Fibroblast of lung (primary cell): ENCODE measurements at places on chromosomes 1 and 21.
A peak's percentile ranks its signal among the peaks of the same experiment; 100 is the strongest.

DNA sequence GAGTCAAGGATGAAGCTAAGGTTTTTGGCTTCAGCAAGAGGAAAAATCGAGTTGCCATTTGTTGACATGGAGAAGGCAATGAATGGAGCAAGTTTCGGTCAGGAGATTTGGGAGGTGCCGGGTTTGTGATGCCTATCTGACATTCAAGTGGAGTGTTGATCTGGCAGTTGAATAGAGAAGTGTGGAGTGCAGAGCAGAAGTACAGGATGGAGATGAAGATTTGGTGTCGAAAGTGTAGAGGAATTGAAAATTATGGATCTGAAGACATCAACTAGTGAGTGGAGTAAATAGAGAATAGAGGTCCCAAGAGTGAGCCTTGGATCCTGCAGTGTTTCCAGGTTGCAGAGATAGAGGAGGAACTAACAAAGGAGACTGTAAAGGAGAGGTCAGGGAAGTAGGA is 25.9 kb downstream of the CITED4 start:
- H3K27me3 ChIP-seq: peaks cover 3% of the 10 kb centered on the region
- no peaks in the 10 kb centered on the region for H3K4me1 ChIP-seq
- H3K4me3 ChIP-seq: no peak overlapping the region
- no peak for DNase-seq
- H3K27ac ChIP-seq: no peak overlapping the region

- DNase-seq: peak; percentile 50
- H3K27me3 ChIP-seq: peaks cover 3% of the 10 kb centered on the region
- H3K36me3 ChIP-seq: no peaks in the 10 kb centered on the region
- peaks cover 7% of the 10 kb centered on the region for H3K4me1 ChIP-seq
- no peak overlapping the region for H3K4me3 ChIP-seq
- H3K27ac ChIP-seq: no peak overlapping the region
These were observed 1.2 kb upstream of the IFFO2 start for GRCh38 chr1:18957532-18958300.

- DNase-seq: no peak
- H3K4me1 ChIP-seq: no peaks in the 10 kb centered on the region
- peaks cover 2% of the 10 kb centered on the region for H3K36me3 ChIP-seq
- no peaks in the 10 kb centered on the region for H3K27me3 ChIP-seq
- no peak overlapping the region for H3K4me3 ChIP-seq
These were observed 16.3 kb downstream of the NSL1 start for GRCh38 chr1:212775241-212775640.

- DNase-seq: no peak
- H3K27me3 ChIP-seq: no peaks in the 10 kb centered on the region
- H3K4me1 ChIP-seq: no peaks in the 10 kb centered on the region
- H3K27ac ChIP-seq: no peak overlapping the region
- H3K4me3 ChIP-seq: no peak overlapping the region
- no peaks in the 10 kb centered on the region for H3K36me3 ChIP-seq
These were observed 87.0 kb downstream of the POFUT2 start for GRCh38 chr21:45200581-45201296.

- no peaks in the 10 kb centered on the region for H3K36me3 ChIP-seq
- no peak for DNase-seq
- no peak overlapping the region for H3K4me3 ChIP-seq
- H3K27ac ChIP-seq: no peak overlapping the region
- no peaks in the 10 kb centered on the region for H3K27me3 ChIP-seq
These were observed 57.2 kb downstream of the TAS1R2 start for GRCh38 chr1:18802231-18802630.

- no peaks in the 10 kb centered on the region for H3K27me3 ChIP-seq
- no peak overlapping the region for H3K4me3 ChIP-seq
- no peak overlapping the region for H3K27ac ChIP-seq
- DNase-seq: no peak
- peaks cover 6% of the 10 kb centered on the region for H3K36me3 ChIP-seq
These were observed 13.5 kb downstream of the VANGL1 start for GRCh38 chr1:115655306-115655663.

DNA sequence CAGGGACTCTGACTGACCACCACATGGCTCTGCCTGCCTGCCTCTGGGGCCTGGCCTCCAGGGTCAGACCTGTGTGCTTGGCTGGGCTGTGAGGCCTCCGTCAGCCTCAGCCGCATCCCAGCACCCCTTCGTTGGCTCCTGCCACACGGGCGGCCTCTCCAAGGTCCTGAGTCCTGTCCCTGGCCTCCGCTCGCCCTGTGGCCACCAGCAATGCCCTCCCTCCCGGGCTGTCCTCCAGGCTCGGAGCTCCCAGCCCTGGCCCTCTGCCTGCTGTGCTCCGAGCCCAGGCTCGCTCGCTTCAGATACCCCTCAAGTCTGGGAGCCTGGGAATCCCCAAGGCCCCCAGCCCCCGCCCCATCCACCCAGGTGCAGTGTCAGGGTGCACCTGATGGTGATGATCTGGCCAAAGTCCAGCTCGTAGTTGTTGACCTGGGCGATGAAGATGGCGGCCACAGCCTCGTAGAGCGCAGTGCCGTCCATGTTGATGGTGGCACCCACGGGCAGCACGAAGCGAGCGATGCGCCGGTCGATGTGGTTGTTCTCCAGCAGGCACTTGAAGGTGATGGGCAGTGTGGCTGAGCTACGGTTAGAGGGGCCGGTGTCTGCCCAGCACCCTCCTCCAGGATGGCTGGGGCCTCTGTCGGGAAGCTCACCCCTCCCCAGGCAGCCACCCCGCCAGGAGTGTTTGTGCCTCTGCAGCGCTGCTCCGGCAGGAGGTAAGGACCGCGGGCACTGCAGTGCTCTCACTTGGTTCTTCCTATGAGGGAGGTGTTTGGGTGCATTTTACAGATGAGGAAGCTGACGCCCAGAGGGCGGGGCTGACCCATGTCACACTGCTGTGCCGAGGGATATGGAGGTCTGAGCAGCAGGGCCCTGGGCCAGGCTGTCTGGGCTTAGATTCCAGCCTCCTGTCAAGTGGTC is 28.5 kb downstream of the PODN start:
- H3K27ac ChIP-seq: no peak overlapping the region
- no peak for DNase-seq
- H3K4me3 ChIP-seq: no peak overlapping the region
- no peaks in the 10 kb centered on the region for H3K27me3 ChIP-seq
- H3K4me1 ChIP-seq: peaks cover 10% of the 10 kb centered on the region

GRCh38 chr1:208866386-208866955 is 622.3 kb upstream of the PLXNA2 start:
- no peaks in the 10 kb centered on the region for H3K4me1 ChIP-seq
- H3K4me3 ChIP-seq: no peak overlapping the region
- H3K27me3 ChIP-seq: no peaks in the 10 kb centered on the region
- DNase-seq: no peak
- no peaks in the 10 kb centered on the region for H3K36me3 ChIP-seq
- H3K27ac ChIP-seq: no peak overlapping the region

GRCh38 chr1:223751696-223752095 is 39.4 kb downstream of the CAPN2 start:
- no peak for DNase-seq
- H3K27me3 ChIP-seq: no peaks in the 10 kb centered on the region
- no peak overlapping the region for H3K4me3 ChIP-seq
- H3K27ac ChIP-seq: no peak overlapping the region
- H3K4me1 ChIP-seq: peaks cover 23% of the 10 kb centered on the region

- H3K27ac ChIP-seq: no peak overlapping the region
- H3K4me1 ChIP-seq: no peaks in the 10 kb centered on the region
- no peak for DNase-seq
- peaks cover 2% of the 10 kb centered on the region for H3K36me3 ChIP-seq
These were observed 17.5 kb downstream of the ZMYM4 start for GRCh38 chr1:35285771-35286606.

DNA sequence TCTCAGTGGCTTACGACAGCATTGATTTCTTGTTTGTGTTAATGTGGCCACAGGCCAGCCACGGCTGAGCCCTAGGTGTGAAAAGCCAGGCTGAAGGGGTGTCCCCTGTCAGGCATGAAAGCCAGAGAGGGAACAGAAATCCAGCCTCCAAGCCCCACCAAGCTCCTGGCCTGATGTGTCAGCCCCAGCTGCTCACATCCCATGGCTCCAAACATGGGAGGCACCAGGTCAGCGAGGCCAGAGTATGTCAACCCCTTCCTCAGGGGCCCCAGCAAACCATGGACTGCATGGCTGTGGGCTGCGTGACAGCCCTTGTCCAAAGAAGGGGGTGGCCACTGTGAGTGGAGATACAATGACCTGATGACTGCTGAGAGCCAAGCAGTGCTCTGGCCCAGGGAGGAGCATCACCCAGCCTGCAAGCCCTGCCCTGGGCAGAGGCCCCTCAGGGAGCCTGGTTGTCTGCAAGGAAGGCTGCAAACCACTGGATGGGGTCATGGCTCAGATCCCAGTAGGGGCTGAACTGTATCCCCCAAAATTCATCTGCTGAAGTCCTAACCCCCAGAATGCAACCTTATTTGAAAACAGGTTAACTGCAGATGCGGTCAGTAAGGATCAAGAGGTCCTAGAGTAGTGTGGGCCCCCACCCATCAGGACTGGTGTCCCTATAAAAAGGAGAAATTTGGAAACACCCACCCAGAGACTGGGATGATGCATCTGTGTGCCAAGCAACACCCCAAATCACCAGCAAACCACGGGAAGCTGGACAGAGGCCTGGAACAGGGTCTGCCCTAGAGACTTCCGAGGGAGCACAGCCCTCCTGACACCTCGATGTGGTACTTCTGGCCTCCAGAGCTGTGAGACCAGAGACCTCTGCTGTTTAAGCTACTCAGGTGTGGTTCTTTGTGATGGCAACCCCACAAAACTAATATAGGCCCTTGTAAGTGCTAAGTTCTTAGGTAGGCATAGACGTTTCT is 3.3 kb upstream of the MX2 start:
- peaks cover 5% of the 10 kb centered on the region for H3K4me1 ChIP-seq
- H3K27me3 ChIP-seq: no peaks in the 10 kb centered on the region
- DNase-seq: no peak
- H3K27ac ChIP-seq: no peak overlapping the region
- no peak overlapping the region for H3K4me3 ChIP-seq

- no peaks in the 10 kb centered on the region for H3K36me3 ChIP-seq
- no peak for DNase-seq
These were observed 35.4 kb downstream of the RSPH1 start for GRCh38 chr21:42460391-42461184.

DNA sequence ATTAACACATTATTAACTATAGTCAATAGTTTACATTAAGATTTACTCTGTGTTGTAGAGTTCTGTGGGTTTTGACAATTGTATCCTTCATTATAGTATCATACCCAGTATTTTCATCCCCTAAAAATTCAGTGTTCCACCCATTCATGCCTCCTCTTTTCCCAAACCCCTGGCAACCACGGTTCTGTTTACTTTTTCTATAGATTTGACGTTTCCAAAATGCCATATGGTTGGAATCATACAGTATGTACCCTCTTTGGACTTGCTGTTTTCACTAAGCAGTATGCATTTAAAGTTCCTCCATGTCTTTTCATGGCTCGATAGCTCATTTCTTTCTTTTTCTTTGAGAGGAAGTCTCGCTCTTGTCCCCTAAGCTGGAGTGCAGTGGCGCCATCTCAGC is 109.5 kb downstream of the LAMC2 start:
- H3K4me1 ChIP-seq: peaks cover 3% of the 10 kb centered on the region
- no peak overlapping the region for H3K4me3 ChIP-seq
- no peak overlapping the region for H3K27ac ChIP-seq

GRCh38 chr1:41383094-41383852 is 22.0 kb downstream of the FOXO6 start:
- H3K27me3 ChIP-seq: peaks cover 41% of the 10 kb centered on the region
- H3K4me1 ChIP-seq: no peaks in the 10 kb centered on the region
- DNase-seq: peak; percentile 48
- no peaks in the 10 kb centered on the region for H3K36me3 ChIP-seq
- peak overlapping the region; percentile 42 for H3K4me3 ChIP-seq
- H3K27ac ChIP-seq: no peak overlapping the region

DNA sequence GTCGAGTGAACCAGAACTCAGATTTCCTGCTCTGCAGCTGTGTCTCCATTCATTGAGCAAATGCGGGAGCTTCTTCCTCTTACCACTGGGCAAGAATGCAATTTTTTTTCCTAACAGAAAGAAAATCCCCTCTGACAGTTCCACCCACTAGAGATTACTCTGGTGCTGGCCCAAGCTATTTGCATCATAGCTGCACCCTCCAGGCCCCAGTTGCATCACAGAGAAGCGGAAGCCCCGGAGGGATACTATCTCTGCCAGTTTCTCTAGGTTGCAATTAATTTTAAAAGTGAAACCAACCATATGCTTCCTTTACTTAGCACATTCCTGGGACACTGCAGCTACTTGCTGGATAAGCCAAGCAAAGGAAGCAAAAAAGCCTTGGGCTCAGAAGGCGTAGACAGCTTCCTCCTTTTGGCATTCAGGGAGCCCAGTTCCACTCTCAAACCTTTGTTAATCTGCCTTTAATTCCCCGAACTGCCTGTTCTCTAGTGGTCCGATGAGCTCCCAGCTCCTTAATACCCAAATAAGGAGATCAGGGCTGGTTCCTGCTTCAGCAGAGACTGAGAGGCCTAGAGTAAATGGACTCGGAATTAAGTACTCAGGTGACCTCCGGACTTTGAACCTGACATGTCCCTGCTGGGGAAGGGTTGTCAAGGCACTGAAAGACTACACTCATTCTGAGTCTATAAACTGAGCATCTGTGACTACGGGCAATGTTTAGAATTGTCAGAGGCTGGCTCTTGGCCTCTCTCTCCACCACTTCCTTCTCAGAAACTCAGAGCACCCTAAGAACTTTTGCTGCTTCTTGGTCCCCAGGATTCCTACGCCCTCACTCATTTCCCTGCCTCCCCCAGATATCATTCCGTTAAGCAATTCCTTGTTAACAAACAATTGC is 72.5 kb upstream of the TNFSF18 start:
- peaks cover 8% of the 10 kb centered on the region for H3K4me1 ChIP-seq
- DNase-seq: peak; percentile 88
- H3K27me3 ChIP-seq: no peaks in the 10 kb centered on the region
- H3K27ac ChIP-seq: peak overlapping the region; percentile 60
- peak overlapping the region; percentile 7 for H3K4me3 ChIP-seq
- no peaks in the 10 kb centered on the region for H3K36me3 ChIP-seq

DNA sequence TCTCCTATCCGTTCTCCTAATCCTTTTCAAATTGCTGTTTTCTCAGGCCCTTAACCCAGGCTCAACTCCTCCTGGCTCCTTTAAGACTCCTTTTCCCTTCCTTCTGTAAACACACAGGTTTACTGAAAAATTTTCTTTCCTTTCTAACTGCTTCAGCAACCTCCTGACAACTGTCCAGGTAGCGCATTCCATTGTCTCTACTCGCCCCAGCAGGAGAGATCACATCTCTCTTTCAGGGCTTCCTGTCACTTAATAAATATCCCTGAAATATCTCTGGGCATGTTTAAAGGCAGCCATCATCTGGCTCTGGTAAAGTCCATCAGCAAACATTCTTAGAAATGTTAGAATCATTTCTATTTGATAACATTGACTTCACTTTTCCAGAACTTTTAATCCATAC is 211.2 kb upstream of the PTBP2 start:
- H3K36me3 ChIP-seq: no peaks in the 10 kb centered on the region
- H3K4me3 ChIP-seq: no peak overlapping the region
- H3K4me1 ChIP-seq: no peaks in the 10 kb centered on the region
- no peak for DNase-seq
- no peak overlapping the region for H3K27ac ChIP-seq

GRCh38 chr1:81937791-81938450 is 137.2 kb downstream of the ADGRL2 start:
- H3K4me1 ChIP-seq: peaks cover 5% of the 10 kb centered on the region
- DNase-seq: no peak
- H3K36me3 ChIP-seq: no peaks in the 10 kb centered on the region
- H3K27ac ChIP-seq: no peak overlapping the region

- no peak overlapping the region for H3K27ac ChIP-seq
- H3K4me1 ChIP-seq: no peaks in the 10 kb centered on the region
- no peak for DNase-seq
- peak overlapping the region; percentile 80 for H3K4me3 ChIP-seq
- H3K27me3 ChIP-seq: no peaks in the 10 kb centered on the region
These were observed 1.7 kb downstream of the PTGFR start for GRCh38 chr1:78492386-78492950.
